ENCODE measurements at places on chromosomes 16 and 17. TPM values are rescaled to one million over a fixed set of nuclear protein-coding genes. Genes with fewer than 3 reads are reported as not detected.

Gene ABCA10
- total RNA-seq, result 2.9 TPM

Gene CACNG5
- not detected for total RNA-seq

Gene GEMIN4
- 10.2 TPM for total RNA-seq

Gene SPN
- total RNA-seq, result not detected

Gene CPNE7
- total RNA-seq, result 0.22 TPM

Gene KRTAP4-9
- total RNA-seq, result not detected

Gene ST6GALNAC1
- total RNA-seq, result not detected

Gene SCARF1
- total RNA-seq, result 0.97 TPM

Gene EPX
- total RNA-seq, result not detected

Gene CA4
- not detected for total RNA-seq

Gene CIITA
- total RNA-seq, result 1.1 TPM

Gene CETP
- total RNA-seq, result not detected

Gene PIRT
- total RNA-seq, result not detected
